Hippocampal formation (tissue), 2 donors: ENCODE measurements at places on chromosomes 2 and 18.

- no peak for DNase-seq
Observed at GRCh38 chr2:165114346-165114939, 89.4 kb downstream of the SCN3A start.

- DNase-seq: peak; percentile 30
Observed at GRCh38 chr2:239358062-239358754, 42.6 kb downstream of the HDAC4 start.

DNA sequence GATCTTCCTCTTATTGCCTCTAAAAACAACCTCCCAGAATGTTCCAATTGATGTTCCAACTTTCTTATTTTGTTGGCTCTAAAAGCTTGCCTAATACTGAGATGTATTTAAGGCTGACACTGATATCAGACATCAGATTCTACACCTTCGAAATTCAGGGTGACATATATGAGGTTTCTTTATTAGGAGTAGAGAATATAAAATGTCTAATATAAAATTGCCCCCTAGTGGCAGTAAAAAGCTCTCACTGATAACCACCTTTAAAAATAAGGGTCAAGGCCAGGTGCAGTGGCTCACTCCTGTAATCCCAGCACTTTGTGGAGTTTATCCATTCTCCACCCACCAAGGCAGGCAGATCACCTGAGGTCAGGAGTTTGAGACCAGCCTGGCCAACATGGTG is 789.7 kb upstream of the SLC39A10 start:
- no peak for DNase-seq

DNA sequence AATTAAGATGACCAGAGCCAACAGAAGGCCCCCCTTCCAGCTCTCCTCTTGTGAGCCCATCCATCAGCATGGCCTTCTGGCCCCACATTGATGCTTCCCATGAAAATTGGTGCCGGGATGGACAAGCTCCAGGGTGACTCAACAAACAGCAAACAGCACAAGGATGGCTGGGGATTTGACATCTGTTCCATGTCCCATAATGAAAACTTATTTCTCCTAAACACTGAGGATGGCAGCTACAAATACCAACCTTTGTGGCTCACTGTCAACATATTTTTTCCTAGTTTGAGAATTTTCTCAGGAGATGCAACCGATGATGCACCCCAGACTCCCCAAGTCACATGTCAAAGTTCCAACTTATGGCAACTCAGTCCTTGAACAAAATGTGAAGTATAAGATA is 169.6 kb upstream of the SIX2 start:
- no peak for DNase-seq

GRCh38 chr18:44898498-44898897 is 217.8 kb downstream of the SETBP1 start:
- no peak for DNase-seq

- DNase-seq: peak; percentile 78
Observed at GRCh38 chr2:85741833-85742455, 11.8 kb upstream of the ATOH8 start.

DNA sequence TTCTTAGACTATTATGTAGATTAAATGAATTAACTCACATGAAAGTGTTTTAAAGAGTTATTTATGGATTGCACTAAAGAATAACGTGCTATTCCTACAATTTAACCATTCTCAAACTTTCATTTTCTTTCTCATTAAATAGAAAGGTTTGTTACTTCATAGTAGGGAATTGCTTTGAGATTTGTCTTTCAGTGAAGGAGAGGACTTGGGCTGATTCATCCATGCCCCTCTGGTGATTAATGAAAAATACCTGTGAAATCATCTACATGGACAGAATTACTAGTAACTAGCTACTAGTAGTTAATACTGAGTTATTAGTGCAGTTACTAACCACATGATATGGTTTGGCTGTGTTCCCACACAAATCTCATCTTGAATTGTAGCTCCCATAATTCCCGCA is 275.8 kb upstream of the CDH20 start:
- no peak for DNase-seq

- peak; percentile 41 for DNase-seq
Observed at GRCh38 chr2:16613539-16614011, 52.1 kb downstream of the CYRIA start.

DNA sequence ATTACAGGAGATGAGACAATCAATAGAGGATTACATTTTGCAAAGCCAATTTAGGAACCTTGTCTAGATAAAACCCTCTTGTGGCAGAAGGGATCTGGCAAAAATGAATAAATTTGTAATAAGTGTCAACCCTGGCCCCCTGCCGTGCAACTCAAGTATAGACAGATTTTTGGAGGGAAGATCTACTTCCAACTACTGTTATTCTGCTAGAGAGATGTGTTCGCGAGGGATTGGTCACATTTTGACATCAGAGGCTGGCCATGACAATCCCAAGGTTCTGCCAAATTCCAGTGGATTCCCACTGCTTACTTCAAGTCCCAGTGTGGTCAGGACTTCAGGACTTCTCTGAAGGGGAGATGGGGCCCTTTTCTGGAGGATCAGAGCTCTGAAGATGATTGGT is 192.6 kb downstream of the SH3RF3 start:
- no peak for DNase-seq

- no peak for DNase-seq
Observed at GRCh38 chr18:50312296-50313030, 25.0 kb upstream of the CXXC1 start.

GRCh38 chr2:150207979-150208378 is 279.5 kb downstream of the RND3 start:
- DNase-seq: no peak

GRCh38 chr2:181738074-181738473 is 57.8 kb upstream of the NEUROD1 start:
- DNase-seq: no peak

DNA sequence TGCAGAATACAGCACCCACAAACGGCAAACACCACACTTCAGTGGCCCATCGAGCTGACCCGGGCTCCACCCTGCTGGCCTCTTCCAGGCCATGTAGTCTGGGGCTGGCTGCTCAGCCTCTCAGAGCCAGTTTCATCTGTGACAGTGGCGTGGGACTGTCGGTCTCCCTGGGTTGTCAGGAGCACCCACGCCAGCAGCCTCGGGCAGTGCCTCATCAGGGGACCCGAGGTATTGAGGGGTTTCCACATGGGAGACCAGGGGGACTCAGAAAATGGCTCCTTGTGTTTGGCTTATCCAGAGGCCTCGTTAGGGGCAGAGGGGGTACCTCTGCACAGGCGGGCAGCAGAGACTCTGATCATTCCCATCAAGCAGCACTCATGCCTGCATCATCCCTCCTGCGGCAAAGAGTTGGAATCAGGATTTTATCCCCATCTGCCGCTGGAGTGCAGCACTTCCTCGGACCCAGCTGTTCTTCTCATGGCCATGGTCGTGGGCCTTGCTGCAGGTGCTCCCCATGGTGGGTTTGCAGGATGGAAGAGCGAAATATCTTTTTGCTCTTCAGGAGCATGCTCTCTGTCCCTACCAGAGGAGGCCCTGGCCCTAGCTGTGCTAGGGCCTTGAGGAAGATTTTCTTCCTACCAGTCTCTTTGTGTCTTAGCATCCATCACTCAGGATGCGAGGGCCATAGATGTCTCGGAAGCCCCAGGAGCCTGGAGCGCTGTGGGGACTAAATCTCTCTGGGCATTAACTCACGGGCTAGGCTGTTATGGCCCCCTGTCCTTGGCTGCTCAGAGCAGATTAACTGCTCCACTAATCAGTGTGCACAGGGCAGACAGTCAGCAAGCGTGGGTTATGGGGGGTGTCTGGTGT is 100.8 kb downstream of the CLIP4 start:
- DNase-seq: no peak

- DNase-seq: no peak
Observed at GRCh38 chr18:27848336-27848735, 328.6 kb downstream of the CDH2 start.

DNA sequence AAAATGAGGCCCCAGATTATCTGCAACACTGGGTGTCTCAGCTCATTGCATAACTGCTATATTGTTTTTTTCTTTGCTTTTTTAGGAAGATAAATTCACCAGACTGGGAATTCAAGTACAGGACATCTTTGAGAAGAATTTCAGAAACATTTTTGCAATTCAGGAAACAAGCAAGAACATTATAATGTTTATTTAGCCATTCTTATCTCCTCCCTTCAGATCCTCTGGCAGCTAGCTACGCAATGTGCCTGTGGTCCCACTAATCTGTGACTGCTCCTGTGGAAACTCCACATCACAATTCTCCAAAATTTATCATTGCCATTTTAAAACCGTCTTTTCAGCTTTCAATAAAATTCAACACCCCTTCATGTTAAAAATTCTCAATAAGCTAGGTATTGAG is 126.8 kb downstream of the SP100 start:
- DNase-seq: no peak

DNA sequence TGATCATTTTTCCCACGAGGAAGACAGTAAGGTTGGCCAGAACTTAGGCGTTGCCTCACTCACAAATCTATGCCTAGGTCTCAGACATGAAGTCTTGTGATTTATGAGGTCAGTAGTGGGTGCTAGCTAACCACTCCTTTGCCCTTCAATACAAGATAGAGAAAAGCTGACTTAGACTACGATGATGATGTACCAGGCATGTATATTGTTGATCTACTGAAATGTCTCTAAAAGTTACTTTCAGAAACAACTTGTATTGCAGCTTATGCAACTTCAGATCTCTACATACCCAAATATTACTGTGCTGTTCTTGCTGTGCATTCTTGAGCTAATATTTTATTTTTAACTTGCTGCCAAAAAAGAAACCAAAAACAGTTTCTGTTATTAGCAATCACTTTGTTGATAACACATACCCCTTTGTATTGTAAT is 30.6 kb downstream of the MAPRE2 start:
- DNase-seq: no peak

GRCh38 chr18:35609236-35609635 is 27.7 kb downstream of the GALNT1 start:
- DNase-seq: no peak

DNA sequence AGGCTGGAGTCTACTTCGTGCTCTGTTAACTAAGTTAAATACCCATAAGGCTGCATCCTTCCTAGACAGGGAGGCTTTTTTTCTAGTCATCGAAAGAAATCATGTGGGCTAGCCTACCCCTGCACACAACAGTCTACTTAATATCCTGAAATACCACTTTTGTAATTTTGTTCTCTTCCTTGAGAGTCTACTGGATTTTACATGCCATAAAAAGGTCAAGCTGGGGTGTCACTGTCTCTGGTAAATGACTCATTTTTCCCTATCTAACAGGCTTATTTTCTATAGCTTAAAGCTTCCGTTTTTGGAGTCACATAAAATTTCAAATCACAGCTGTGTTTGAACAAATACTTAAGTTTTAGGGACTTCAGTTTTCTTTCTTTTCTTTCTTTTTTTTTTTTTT is 10.7 kb upstream of the STAM2 start:
- no peak for DNase-seq

- DNase-seq: no peak
Observed at GRCh38 chr2:206158563-206159345, 490 bp downstream of the NDUFS1 start.

DNA sequence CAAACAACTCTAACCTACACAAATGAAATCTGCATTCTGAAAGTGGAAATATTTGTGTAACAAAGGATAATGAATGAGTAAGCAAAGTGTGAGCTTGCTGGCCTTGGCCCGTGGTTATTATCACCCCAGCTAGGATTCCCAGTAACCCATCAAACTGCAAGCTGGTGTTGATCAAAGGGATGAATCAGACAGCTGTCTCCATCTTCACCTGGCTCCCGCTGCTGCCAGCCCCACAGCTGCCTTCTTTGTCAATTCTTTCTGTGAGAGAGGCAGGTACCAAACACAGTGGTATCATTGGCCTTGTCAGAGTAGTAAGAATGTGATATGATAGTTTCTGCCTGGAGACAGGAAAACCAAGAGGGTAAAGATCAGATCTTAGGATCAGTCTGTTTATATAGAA is 25.2 kb upstream of the RGPD4 start:
- no peak for DNase-seq

DNA sequence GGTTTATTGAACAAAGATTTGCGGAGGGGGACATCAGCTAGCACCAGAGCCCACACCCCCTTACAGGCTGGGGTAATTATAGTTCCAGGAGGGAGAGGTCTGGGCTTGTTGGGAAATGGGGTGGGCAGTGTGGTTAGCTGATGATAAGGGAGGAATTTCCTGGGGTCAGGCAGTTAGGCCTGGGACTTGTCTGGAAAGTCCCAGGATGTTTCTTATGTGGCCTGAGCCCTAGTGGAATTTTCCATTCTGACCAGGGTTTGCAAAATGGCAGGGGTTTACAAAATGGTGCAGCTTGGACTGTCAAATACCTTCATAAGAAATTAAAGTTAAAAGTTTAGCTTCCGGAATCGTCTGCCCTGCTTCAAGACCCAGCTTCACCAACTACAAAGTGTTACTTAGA is 199.1 kb downstream of the FBXO15 start:
- no peak for DNase-seq

GRCh38 chr18:22094358-22094734 is 75.0 kb upstream of the GATA6 start:
- DNase-seq: no peak

GRCh38 chr2:164911832-164912231 is 43.5 kb downstream of the SLC38A11 start:
- no peak for DNase-seq

DNA sequence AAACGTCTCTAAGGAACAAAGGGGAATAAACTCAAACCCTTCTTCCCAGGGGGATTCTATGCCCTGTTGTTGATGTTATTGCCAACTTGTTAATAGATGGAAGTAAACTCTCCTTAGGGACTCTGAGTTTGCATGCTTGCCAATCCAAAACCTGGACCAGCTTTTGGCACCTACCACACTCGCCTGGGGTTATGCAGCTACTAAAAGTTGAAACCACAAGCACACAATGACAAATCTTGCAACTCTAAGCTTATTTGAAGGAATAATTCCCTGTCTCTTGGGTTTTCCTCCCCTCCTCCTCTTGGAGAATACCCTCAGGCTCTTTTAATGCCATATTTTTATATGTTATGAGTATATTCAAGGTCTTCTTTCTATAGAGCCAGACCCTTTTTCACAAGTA is 484.1 kb downstream of the FBXO15 start:
- DNase-seq: no peak

- DNase-seq: no peak
Observed at GRCh38 chr2:84674586-84674985, 158.3 kb downstream of the DNAH6 start.

- DNase-seq: no peak
Observed at GRCh38 chr2:142714600-142714999, 162.9 kb upstream of the KYNU start.

- no peak for DNase-seq
Observed at GRCh38 chr2:145551686-145552085, 1031.8 kb upstream of the ZEB2 start.

- DNase-seq: no peak
Observed at GRCh38 chr2:157489983-157490382, 46.1 kb upstream of the CYTIP start.

- DNase-seq: no peak
Observed at GRCh38 chr18:27861539-27861938, 315.4 kb downstream of the CDH2 start.
